Effector memory CD8-positive, alpha-beta T cell (primary cell): ENCODE measurements at places on chromosomes 5 and 9.

GRCh38 chr5:136034492-136034891, 5.7 kb downstream of the TGFBI start:
- H3K27me3 ChIP-seq: no peaks in the 10 kb centered on the region
- no peak for DNase-seq
- H3K4me3 ChIP-seq: peak overlapping the region; percentile 6
- H3K36me3 ChIP-seq: peaks cover 3% of the 10 kb centered on the region

GRCh38 chr5:159933531-159934485, 17.5 kb downstream of the ADRA1B start:
- H3K4me1 ChIP-seq: peaks cover 9% of the 10 kb centered on the region
- peak overlapping the region; percentile 56 for H3K27ac ChIP-seq
- H3K4me3 ChIP-seq: peak overlapping the region; percentile 50
- peak; percentile 40 for DNase-seq

- no peaks in the 10 kb centered on the region for H3K36me3 ChIP-seq
- no peak for DNase-seq
- H3K4me3 ChIP-seq: no peak overlapping the region
- no peaks in the 10 kb centered on the region for H3K4me1 ChIP-seq
- H3K27ac ChIP-seq: no peak overlapping the region
- H3K27me3 ChIP-seq: no peaks in the 10 kb centered on the region
Measured at GRCh38 chr5:130279386-130279785, 375.1 kb downstream of the CHSY3 start.

- no peaks in the 10 kb centered on the region for H3K4me1 ChIP-seq
- no peak overlapping the region for H3K4me3 ChIP-seq
- no peak overlapping the region for H3K27ac ChIP-seq
- no peaks in the 10 kb centered on the region for H3K27me3 ChIP-seq
- DNase-seq: no peak
Measured at GRCh38 chr5:92505145-92505544, 1075.9 kb downstream of the NR2F1-AS1 start.

- H3K27ac ChIP-seq: no peak overlapping the region
- DNase-seq: no peak
Measured at GRCh38 chr5:112669328-112669963, 68.2 kb upstream of the APC start.
